ENCODE measurements at places on chromosomes 3 and 15.

GRCh38 chr3:23075496-23075895, 127.6 kb upstream of the UBE2E2 start:
- DNase-seq = no peak

GRCh38 chr3:134542287-134542958, 56.6 kb downstream of the CEP63 start:
- no peak for DNase-seq

GRCh38 chr15:37072181-37072580, 28.2 kb downstream of the MEIS2 start:
- DNase-seq = no peak

DNA sequence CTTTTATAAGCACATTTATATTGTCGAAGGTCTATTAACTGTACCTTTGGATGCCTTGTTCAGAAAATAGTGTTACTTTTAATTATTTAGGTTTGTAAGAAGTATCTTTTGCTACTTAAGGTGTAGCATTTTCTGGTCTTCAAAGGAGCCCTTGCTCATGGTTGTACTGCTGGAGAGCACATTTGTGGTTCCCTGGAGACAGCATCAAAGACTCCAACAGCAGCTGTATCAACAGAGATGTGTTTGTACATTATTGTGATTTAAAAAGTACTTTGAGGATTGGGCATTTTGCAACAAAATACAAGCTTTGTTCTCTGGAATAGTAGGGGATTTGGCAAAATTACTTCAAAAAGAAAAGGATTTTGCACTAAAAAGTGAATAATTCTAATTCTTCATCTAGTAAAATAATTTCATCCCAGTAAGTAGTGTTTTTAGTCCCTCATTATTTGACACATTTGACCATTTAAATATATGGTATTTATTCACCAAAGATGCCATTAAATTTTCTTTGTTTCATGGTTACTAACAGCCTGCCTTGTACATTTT, 16.5 kb downstream of the TBC1D23 start:
- no peak for DNase-seq

GRCh38 chr3:131224886-131225550, 156.6 kb upstream of the NUDT16 start:
- no peak for DNase-seq

DNA sequence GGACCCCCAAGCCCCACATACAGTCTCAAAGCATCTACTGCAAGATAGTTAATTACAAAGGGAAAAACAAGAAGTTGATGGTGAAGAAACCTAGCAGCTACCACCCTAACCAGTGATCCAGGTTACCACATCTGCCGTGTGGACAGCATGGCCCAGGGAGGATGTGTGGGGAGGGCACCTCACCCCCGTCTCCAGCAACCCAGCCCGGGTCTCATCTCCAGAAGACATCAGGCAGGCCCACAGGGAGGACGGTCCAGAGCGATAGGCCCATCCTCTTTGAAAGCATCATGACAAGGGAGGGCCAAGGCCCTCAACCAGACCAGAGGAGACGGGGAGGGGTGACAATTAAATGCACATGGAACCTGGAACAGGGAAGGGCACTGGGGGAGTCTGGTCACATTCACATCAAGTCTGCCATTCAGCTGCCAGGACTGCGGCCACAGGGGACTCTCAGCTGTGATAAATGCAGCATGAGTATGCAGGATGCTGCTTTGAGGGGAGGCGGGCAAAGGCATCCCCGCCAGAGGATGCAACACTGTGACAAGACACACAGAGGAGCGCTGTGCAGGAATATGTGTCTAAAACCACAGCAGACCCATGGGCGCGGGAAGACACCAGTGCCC, 18.8 kb downstream of the ZXDC start:
- DNase-seq = no peak

GRCh38 chr15:101494251-101494796, 4.8 kb upstream of the PCSK6 start:
- no peak for DNase-seq

GRCh38 chr15:70264014-70264582, 166.4 kb upstream of the TLE3 start:
- DNase-seq = no peak

DNA sequence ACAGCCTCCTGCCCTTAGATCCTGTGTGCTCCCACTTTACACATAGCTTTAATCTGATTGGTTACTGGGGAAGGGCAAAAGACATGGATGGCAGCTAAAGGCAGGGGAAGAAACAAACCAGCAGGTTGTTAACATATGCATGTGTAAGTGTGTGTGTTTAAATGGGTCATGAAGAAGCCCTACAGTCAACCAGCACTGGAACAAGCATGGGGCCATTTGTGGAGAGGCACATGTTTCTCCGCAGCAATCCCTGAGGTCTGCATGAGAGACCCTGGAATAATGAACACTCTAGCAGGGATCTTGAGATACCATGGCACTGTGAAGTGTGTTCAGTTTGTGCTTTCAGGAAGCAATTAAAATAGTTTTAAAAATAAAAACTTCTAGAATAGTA, 6.0 kb downstream of the KLF13 start:
- no peak for DNase-seq

GRCh38 chr3:194087995-194088855, 47.7 kb upstream of the HES1 start:
- no peak for DNase-seq

DNA sequence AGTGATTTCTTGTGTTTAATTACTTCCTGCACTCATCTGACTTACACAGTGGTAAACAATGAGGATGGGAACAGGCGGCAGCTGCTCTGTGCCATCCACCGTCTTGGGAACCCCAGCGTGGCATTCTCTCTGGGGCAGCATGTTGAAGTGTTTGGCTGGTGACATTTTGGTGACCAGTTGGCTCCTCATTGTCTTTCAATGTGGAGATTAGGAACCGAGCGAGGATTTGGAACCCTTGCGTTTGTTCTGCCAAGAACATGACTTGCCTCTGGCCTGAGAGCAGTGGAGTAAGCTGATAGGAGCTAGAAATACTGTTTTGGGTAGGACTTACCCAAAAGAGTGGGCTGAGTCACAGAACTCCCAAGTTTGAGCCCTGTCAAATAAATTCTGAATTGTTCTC, 88.8 kb downstream of the IGF1R start:
- no peak for DNase-seq

DNA sequence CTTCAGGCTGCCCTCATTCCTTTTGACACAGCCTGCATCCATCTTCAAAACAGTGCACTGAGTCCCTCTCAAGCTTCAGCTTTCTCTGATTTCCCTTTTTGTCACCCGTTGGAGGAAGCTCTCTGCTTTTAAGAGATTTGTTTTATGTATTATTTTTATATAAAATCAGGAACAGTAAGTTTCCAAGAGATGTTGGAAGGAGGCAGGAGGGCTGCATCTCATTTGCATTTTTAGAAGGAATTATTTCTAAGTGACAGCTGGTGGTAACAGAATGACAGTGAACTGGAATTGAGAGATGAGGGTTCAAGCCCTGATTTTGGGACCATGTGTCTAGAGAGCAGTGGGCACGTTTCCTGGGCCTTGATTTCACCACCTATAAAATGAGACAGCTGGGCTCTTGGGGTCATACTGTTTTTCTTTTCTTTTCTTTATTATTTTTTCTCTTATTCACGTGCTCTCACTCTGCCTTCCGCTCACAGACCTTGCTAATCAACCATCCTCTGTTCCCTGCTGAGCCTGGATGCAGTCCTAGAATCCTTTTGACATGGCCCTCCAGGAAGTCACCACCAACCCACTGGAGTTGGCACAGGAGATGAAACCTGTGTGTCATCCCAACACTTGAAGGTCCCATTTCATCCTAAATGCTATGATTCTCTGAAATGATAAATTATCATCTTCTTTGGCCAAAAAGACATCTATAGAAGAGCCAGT, 148.6 kb downstream of the CACNA2D3 start:
- DNase-seq = no peak

DNA sequence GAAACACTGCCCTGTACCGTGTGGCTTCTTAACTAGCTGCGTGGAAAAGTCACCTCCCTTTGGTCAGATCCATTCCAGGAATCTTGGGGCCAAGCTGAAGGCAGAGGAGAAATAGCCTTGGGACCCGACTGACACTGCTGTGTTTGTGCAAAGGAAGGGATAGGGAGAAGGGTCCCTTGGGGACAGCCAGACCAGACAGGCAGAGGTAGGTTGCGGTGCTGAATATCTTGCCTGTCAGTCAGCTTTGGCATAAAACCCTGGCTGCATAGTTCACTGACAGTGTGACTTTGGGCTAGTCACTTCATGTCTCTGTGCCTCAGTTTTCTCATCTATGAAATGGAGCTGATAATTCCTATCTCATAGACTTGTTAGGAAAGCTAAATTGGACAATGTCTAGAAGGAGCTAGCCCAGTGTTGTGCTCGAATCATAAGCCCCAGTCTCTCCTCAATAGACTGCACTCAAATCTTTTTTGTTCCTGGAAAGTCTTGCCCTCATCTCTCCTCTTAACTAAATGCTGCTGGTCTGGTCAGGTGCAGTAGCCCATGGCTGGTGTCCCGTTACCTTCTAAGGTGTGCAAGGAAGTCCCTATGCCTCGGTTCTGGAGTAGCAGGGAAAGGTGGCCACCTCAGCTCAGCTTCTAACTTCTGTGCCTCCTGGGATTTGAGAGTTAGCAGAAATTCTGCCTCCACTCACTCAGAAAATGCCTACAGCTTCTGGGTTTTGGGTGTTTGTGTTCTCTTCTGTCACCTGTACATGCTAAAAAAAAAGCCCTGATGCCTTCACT, 25.8 kb downstream of the FGD5 start:
- DNase-seq = no peak

DNA sequence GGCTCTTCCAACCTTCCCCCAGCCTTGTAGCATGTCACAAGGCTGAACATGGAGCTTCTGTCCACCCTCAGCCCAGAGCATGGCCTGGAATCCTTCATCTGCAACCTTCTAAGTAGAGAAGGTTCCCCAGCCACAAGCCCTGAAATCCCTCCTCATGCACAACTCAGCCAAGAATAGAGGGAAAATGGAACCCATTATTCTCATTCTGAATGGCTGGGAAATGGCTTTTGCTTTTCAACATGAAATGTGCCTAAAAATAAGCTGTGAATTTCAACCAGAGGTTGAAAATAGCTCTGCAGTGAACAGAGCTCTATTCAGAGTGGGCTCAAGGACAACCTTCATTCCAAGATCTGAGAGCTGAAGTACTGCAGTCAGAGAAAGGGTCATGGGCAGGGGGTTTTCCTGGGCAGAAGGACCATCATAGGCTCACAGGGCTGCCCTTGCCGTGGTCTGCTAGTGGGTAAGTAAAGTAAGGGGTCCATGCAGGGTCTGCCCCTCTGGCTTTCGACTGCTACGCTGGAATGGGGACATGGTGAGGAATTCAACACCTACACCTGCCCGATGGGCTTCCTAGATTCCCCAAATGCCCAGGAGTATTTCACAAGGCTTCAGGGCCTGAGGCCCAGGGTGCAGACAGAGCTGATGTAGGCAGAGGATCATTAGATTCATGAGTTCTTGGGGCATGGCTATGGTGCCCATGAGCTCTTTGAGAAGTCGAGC, 35.9 kb downstream of the POC1A start:
- DNase-seq = no peak

DNA sequence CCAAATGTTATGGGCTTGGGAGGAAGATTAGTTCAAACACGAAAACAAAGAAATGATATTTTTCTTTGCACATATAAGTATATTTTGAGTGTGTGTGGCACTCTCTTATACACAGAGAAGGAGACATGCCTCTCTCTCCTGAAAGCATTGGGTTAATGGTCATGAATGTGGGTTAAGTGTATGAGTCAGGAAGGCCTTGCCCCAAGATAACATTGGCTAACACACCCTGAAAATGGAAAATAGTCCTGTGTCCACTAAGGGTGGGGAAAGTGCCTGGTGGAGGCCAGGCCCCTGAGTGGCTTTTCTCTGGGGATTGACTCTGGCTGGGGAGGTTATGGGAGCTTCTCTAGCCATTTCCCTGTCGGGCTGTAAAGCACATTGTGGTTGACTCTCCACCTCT, 332.7 kb upstream of the ONECUT1 start:
- no peak for DNase-seq

GRCh38 chr15:82186161-82186560, 76.4 kb downstream of the EFL1 start:
- no peak for DNase-seq

Measured in AG09319 (cell line).